GM18507 (cell line): ENCODE measurements at places on chromosomes 1 and 21.
A peak's percentile ranks its signal among the peaks of the same experiment; 100 is the strongest.

- DNase-seq: no peak
Measured at GRCh38 chr1:101205457-101205856, 31.4 kb upstream of the S1PR1 start.

GRCh38 chr1:223645903-223646302 lies 19.6 kb downstream of the CAPN8 start:
- DNase-seq: no peak

GRCh38 chr1:247222840-247223239 lies 33.0 kb upstream of the VN1R5 start:
- DNase-seq: no peak

DNA sequence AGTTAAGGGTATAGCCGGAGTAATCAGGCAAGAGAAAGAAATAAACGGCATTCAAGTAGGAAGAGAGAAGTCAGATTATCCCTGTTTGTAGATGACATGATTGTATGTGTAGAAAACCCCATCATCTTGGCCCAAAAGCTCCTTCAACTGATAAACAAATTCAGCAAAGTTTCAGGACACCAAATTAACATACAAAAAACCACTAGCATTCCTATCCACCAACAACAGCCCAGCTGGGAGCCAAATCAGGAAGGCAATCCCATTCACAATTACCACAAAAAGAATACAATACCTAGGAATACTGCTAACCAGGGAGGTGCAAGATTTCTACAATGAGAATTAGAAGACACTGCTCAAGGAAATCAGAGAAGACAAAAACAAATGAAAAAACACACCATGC lies 45.3 kb downstream of the MAST2 start:
- DNase-seq: no peak

- DNase-seq: peak; percentile 51
Measured at GRCh38 chr21:46183910-46184624, at the start of gene SPATC1L. Gene SPATC1L (minus strand): TSS chr21:46184459. CDS start chr21:46182816, 1,643 bp downstream.

GRCh38 chr1:240030236-240030635 lies 61.4 kb upstream of the FMN2 start:
- DNase-seq: no peak

GRCh38 chr21:45138199-45139002 lies 64.0 kb downstream of the ADARB1 start:
- DNase-seq: peak; percentile 22

GRCh38 chr1:226655251-226656163 lies 83.6 kb downstream of the ITPKB start:
- DNase-seq: no peak

DNA sequence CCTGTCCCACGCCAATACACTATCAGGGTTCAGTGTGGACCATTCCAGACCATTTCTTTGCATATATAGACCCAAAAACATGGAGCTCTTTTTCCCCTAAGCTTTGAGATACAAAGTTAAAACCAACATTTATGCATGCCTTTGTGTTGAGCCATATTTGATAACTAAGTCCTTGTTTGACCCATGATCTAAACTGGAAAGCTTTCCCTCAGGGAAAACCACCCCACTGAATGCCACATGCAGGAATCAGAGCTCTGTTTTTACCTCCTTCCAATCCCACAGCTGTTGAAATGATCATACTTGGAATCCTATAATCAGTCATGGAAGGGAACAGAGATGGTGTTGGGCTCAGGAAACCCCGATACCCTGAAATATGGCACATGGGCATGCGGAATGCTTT lies 14.8 kb upstream of the SLC45A1 start:
- no peak for DNase-seq

GRCh38 chr1:165490175-165490574 lies 45.2 kb upstream of the RXRG start:
- DNase-seq: no peak

DNA sequence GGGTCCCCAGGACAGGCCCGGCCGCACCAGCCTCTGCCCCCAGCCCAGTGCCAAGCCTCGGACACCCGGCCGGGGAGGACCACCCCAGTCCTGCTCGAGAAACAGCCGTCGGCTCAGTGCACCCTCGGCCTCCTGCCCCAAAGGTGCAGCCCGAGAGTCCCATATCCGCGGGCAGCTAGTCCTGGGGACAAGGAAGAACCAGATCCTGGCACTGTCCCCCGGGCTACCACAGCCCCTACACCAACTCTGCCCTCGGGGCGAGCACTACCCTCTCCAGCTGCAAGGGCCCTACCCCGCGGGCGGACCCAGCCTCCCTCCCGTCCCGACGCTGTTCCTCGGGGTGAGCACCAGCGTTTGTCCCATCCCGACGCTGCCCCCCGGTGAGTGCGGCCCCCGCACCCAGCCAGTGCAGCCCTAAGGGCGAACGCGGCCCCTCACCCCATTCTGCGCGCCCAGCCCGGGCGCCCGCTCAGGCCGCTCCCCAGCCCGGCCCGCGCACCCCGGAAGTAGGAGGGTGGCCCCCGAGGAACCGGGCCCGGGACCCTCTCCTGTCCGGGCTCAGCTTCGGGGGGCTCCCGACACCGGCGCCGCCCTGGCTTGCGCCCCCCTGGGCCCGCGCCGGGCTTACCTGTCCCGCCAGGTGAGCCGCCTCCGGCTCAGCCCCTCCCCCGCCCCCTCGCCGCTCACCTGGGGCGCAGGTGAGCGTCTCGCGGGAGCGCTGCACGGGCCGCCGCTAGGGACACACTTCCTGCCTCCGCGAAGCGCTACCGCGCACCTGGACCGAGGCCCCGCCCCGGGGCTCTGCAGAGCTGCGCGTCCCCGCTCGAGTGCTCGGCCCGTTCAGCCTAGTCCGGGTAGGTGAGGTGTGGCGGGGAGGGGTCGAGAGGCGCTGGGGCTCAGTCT lies at the start of gene KDF1:
KDF1 (minus strand) TSS at position 747 of the 903 bp plus-strand sequence. CDS start 8,088 bp downstream, outside the sequence.
- DNase-seq: no peak

DNA sequence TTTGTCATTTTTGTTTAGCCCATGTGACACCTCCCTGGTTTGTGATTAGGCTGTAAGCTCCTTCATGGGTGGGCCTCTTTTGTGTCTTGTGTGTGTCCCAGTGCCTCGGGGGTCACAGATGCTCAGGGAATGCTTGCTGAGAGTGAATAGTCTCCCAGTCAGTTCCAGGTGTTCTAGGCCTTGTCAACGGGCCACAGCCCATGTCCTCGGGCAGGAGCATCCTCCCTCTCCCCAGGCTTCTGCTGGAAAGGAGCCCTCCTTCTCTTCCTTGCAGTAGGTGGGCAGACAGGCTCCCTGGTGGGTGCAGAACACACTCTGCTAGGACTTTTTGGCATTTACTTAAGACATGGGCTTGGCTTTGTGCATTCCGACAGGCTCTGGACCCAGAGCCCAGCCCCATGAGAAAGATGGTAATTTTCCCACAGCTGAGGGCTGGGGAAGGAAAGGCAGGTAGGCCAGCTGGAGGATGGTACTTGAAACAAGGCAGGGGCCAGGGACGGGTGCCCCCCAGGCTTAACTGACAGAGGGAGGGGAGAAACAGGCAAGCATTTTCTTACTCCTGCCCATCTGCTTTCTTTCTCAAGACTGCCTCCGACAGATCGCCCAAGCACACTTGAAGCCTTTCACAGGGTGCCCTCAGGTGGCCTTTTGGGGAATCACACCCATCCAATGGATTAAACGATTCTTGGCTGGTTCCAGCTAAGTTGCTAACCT lies 7.1 kb upstream of the CPLANE2 start:
- DNase-seq: no peak

DNA sequence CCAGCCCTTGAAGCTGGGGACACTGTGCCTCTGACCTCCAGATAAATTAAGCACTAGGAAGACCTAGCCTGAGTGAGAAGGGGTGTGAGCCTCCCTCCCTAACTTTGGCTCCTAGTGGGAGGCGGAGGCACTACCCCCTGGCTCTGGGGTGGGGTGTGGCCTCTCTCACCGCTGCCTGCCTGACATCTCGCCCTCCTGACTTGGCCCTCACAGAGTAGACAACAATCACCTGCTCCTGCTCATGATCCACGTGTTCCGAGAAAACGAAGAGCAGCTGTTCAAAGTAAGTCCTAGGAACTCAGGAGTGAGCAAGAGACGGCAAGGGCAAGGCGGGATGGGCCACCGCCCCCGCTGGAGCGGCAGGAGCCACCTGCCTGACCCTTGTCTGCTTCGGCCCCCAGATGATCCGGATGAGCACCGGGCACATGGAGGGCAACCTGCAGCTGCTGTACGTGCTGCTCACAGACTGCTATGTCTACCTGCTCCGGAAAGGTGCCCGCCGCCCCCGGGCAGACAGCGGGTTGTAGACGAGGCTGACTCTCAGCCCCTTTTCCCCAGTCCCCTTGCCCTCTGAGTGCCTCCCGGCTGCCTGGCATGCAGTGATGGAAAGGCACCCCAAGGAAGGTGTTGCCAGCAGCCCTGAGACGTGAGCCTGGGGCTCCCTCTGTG lies 8.1 kb upstream of the SLC25A34 start:
- no peak for DNase-seq

DNA sequence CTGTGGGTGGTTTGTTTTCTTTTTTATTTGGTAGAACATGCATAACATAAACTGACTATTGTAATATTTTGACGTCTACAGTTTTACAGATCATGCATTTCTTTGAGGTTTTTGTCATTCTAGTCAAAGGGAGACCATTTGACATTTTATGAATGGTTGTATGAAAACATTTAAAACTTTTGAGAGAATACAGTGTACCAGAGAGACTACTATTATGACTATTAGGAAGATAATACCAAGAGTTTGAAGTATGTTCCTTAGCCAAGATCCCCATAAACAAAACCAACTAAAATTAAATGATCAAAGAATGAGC lies 37.3 kb upstream of the RHOU start:
- DNase-seq: no peak

GRCh38 chr1:193831465-193831864 lies 645.1 kb upstream of the B3GALT2 start:
- DNase-seq: no peak

DNA sequence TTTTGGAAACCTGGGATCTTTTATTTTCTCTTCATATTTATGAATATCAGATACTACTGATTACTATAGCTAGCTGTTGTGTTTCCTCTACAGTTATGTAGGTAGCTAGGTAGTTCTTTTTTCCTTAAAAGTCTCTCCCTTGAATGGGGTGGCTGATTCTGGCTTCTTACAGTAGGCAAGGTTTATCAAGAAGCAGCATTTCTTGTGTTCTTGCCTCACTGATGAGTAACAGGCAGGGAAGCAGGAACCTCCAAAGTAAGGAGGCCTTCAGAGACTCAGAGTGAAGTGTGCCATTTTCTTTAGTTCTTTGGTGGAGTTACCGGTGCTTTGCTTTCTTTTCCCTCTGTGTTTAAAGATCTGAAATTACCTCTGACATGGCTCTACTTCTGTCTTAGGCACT lies 56.0 kb downstream of the ZMYM4 start:
- no peak for DNase-seq

GRCh38 chr1:172270605-172271004 lies 149.9 kb upstream of the C1orf105 start:
- no peak for DNase-seq

DNA sequence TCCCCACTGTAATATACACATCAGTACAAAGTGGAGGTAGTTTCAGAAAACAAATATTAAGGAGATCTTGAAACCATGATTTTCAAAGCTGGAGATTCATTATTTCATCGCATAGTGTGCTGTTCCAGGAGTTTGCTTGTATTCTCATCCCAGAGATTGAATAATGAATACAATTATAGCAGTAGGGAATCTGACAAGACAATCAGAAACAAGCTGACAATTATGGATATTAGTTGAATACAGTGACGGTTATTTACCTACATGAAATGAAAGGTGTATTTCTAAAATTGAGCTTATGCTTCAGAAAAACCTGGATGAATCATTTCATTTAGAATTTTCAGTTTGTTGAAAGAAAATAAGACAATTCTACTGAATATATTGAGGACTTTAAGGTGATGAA lies 2119.0 kb downstream of the MRPL39 start:
- DNase-seq: no peak

GRCh38 chr1:112702420-112703261 lies 4.3 kb downstream of the RHOC start:
- DNase-seq: no peak

- no peak for DNase-seq
Measured at GRCh38 chr1:39850606-39851216, 32.6 kb downstream of the TRIT1 start.

DNA sequence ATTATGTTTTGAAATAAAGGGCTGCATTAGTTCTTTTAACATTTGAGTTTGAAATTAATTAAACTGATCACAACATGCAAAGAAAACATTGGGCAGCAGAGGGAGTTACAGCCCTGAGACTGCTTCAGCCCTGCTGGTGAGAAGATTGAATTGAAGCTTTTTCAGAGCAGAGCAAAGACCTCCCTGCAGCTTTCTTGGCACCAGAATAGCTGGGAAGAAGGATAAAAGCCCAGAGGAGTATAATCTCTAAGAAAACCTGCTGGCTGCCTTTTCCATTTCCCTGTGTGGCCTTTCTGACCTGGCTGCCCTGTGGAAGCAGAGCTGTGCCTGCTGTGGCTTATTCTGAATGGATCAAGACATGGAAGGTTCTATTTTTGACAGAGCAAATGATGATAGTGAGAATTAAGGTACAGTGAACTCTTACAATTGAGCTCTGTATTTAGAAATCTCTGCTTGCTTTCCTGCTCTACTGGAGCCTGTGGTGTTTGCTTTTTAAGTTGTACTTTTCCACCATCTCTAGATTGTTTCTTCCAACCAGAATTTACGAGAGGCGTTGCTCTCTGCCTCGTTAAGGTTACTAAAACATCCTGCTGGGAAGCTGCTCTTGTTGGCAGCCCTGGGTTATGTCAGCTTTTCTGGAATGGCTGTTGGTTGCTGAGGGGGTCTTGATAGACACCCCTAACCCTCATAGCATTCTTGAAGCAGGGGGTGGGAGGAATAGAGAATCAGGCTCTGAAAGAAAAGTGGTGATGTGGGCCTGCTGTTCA lies 9.9 kb downstream of the SNRPE start:
- DNase-seq: no peak

GRCh38 chr1:215375381-215375780 lies 191.7 kb upstream of the KCTD3 start:
- no peak for DNase-seq

DNA sequence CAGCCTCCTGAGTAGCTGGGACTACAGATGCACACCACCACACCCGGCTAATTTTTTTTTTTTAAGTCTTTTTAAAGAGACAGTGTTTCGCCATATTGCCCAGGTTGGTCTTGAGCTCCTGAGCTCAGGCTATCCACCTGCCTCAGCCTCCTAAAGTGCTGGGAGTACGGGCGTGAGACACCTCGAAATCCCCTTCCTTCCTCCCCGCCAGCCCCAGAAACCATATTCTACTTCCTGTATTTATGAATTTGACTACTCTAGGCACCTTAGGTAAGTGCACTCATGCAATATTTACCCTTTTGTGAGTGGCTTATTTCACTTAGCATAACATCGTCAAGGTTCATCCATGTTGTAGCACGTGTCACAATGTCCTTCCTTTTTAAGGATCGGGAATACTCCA lies 6.9 kb upstream of the LRP8 start:
- no peak for DNase-seq

GRCh38 chr1:98385652-98386051 lies 275.9 kb upstream of the SNX7 start:
- no peak for DNase-seq
